Effector CD8-positive, alpha-beta T cell (primary cell): ENCODE measurements at places on chromosomes 2 and 18.

- no peak for DNase-seq
Observed at GRCh38 chr2:28978606-28979005, 2.5 kb upstream of the TOGARAM2 start.

DNA sequence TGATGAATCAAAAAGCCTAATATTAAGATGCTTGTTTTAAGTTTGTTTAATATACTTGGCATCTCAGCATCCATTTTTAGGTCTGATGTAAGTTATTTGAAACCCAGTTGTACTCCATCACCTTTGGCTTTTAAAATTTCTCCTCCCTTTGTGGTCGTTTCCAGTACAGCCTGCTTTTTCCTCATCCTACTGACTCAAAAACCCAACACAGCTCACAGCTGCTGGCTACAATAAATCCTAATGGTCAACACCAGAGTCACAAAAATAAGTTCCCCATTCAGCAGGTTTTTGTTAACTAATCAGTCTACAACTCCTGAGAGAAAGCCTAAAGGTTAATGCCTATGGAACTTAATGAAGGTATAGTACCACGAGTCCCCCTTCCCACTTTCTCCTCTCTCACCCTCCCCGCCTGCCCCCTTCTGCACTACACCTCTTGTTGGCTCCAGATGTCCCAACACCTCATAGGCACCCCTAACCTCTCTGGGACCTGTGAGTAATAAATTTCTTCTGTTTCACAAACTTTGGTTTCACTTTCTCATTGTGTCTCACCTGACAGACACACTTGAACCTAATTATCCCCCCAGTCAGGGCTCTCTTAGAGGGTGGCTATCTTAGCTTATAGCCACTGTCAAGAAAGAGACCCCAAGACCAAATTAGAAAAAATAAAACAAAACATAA lies 148.6 kb downstream of the GALNT1 start:
- DNase-seq: no peak

- no peak for DNase-seq
Observed at GRCh38 chr2:58976375-58977071, 735.4 kb upstream of the FANCL start.

GRCh38 chr2:105294046-105294445 lies 35.5 kb downstream of the TGFBRAP1 start:
- no peak for DNase-seq

- DNase-seq: no peak
Observed at GRCh38 chr2:222572751-222573174, 83.1 kb downstream of the FARSB start.

- DNase-seq: no peak
Observed at GRCh38 chr2:162261032-162261945, 18.0 kb upstream of the FAP start.

GRCh38 chr2:130845505-130846085 lies 8.9 kb downstream of the ARHGEF4 start:
- DNase-seq: no peak

GRCh38 chr2:23445450-23445868 lies 60.5 kb downstream of the KLHL29 start:
- DNase-seq: no peak

DNA sequence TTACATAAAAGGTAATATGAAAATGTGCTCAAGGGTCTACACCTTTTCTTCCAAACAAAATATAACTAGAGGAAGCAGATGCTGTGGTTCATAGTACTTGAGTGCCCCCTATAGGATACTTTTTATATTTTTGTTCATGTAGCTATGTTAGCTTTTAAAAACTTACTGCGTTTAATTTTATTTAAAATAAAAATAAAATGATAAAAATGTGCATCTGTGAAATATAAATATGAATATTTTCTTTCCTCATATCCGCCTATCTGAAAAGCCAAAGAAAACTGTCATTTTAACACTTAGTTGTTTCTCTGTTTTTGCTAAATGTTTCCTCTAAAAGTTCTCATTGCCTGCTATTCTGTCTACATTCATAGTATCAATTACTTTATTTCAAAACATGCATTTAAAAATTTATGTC lies 9.6 kb upstream of the LRP1B start:
- DNase-seq: no peak

DNA sequence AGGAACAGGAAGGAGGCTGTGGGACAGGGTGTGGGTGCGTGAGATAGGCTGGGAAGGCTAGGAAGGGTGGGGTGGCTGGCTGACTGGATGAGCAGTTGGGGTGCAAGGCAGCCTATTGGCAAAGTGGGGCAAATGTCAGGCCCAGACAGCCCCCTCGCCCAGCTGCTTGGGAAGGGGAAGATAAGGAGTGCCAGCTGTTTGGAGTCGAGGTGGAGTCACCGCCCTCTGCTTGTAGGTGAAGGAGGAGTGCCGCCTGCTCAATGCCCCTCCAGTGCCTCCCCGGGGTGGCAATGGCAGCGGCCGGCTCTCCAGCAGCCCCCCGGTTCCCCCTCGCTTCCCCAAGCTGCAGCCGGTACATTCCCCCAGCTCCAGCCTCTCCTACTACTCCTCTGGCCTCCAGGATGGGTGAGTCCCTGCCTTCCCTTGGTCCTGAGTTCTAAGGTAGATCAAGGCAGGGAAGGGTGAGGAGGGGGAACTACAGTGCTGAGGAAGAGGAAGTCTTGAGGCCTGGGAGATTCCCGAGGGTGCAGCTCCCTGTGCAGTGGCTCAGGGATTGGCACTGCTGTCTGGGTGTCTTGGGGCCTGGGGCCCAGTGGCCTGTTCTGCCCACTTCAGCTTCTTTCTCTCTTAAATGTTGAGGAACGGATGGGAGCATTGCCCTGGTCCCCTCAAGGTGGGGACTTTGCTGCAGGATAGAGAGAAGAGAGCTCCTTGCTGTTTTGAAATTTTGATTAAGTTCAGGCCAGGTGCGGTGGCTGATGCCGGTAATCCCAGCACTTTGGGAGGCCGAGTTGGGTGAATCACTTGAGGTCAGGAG lies 13.3 kb downstream of the GAREM2 start:
- no peak for DNase-seq

GRCh38 chr2:53572696-53573095 lies 194.9 kb upstream of the CHAC2 start:
- DNase-seq: no peak

GRCh38 chr2:55958756-55959155 lies 35.2 kb upstream of the EFEMP1 start:
- no peak for DNase-seq

GRCh38 chr18:2486426-2486825 lies 84.9 kb downstream of the METTL4 start:
- no peak for DNase-seq

- DNase-seq: no peak
Observed at GRCh38 chr2:111919365-111919764, 21.0 kb downstream of the MERTK start.

DNA sequence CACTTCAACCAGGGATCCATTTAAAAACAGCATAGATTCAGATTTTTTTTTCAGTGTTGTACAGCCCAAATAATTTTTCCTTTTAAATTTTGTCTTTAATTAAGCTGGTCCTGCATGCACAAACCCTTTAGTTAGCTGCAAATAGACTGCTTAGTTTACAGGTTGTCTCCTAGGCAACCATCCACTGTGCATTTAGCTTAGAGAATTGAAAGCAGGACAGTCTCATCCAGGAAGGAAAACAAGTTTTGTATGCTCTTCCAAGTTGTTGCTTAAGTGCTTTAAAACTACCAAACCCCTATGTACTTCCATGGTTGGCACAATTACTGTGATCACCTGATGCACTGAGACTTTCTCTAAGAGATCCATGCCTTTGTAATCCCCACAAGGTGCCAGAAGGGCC lies at the start of gene MAP3K19:
Gene MAP3K19 (minus strand): TSS at position 148 of the 400 bp plus-strand sequence. CDS start 22,800 bp downstream, outside the sequence.
- no peak for DNase-seq

DNA sequence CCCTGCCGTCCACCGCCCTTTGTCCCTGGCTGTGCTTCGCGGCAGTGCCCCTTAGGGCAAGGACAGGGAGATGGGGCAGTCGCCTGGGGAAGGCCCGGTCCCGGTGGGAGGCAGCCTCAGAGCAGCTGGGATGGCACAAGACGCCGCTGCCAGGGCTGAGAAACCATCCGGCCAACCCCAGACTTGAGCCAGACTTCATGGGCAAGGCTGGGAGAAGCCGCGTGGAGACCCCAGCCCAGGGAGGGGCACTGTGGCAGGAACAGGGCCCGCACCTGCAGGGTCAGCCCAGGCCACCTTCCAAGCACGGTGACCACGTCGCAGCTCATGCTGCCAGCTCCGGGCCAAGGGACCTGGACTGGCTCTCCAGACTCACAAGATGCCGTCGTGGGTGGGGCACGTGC lies 84.0 kb downstream of the NFATC1 start:
- no peak for DNase-seq

DNA sequence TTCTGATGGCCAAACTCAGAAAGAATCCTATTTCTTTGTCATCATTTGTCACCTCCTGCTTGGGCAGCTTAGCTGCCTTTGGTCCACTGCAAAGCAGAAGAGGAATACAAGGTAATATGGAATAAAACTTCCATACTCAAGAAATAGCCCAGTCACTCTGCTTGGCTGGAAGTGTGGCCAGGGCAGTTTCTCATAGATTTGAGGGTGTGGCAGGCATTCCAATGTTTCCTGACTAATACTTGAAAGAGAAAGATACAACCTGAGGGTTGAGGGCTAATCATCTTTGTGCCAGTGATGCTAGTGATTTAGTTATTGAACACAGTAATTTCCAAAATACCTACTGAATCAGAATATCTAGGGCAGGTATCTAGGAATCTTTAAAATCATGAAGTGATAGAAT lies 83.1 kb downstream of the FAM161A start:
- no peak for DNase-seq

GRCh38 chr2:67096886-67097285 lies 300.2 kb upstream of the ETAA1 start:
- no peak for DNase-seq

DNA sequence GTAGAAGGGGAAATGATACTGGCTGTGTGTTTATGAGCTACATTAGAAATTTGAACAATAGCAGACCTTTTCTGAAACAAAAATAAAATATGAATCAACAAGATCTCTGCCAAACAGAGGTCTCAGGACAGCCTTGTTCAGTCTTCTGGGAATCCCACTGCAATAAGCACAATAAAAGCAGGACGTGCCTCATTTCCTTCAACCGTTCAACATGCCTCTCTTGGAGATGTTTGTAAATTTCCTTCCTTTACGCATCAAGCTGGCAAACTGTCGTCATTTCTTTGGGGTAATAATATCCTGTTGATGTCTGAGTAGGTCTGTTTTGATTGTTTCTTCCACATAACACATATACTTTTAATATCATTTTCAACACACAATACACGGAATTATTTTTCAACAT lies 77.2 kb downstream of the TCF4 start:
- no peak for DNase-seq

- DNase-seq: no peak
Observed at GRCh38 chr18:59834267-59834666, 65.5 kb upstream of the PMAIP1 start.

GRCh38 chr2:230439590-230439989 lies 23.6 kb downstream of the SP100 start:
- no peak for DNase-seq

DNA sequence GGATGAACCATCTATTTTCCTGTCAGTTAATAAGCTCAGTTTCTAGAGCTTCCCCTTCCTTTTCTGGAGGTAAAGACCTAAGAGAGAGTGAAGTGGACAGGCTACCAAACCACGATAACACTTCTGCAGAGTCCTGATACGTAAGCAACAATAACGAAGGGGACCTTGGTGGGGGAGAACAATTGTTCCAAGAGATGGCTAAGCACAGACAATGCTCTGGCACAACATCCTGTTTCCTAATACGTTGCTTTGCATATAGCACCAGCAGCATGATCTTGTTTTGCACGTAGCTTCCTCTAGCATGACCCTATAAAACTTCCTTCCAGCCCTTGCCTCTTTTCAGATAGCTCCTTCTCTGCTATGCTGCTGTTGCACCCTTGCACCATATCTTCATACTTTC lies 247.3 kb downstream of the RAD51AP2 start:
- no peak for DNase-seq

DNA sequence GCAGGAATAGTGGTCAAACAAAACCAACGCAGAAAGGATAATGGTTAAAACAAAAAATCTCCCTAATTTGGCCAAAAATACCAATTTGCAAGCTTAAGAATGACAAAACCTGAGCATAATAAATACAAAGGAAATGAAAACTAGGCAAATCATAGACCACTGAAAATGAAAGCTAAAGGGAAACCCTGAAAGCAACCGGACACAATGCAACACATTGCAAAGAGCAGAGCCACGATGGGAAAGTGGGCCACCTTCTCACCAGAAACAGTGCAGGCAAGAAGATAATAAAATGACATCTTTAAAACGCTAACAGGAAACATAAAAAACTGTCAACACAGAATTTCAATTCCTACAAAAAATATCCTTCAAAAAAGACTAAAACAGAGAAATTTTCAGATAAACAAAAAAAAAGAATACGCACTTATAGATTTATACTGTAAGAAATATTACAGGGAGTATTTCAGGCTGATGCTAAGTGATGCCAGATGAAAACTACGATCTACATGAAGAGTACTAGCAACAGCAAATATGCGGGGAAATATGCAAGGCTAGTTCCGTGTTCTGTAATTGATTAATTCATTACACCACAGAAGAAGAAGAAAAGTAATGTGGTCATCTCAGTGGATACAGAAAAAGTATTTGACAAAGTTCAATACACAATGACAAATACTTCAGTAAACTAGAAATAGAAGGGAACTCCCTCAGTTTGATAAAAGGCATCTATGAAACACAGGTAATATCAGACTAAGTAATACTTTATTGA lies 239.5 kb downstream of the L3MBTL4 start:
- no peak for DNase-seq

DNA sequence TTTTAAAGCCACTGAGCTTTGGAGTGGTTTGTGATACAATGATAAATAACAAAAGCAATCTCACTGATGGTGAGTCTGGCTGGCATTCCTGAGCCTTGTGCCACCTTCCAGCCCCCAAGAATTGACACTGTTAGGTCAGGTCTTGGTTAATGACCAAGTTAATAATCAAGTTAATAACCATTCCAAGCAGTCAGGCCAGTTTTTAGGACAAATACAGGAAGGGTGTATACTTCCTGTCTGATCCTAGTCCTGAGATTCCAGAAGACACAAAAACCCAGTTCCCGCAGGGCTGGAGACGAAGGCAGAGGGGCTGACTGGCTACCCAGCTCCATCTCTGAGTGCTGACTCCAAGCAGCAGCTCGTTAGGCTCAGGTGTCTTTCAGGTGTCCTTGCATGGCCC lies 74.6 kb upstream of the LAPTM4A start:
- no peak for DNase-seq

DNA sequence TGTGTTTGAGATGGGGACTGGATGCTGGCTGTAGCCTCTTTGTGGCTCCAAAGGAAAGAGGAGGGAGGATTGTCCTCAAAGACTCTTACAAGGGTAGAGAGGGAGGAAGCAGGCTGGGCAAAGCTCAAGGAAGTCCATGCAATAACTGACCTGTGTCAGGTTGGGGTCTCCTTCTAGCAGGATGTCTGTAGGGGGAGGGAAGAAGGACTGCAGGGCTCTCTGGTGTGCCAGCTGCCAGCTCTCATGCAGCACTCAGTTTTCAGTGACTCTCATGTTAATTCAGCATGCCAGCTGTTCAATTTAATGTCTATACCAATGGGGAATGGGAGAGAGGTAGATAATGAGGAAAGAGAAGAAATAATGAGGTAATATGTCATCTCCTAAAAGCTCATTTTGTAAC lies 85.3 kb upstream of the RANBP2 start:
- no peak for DNase-seq

- no peak for DNase-seq
Observed at GRCh38 chr2:46193356-46193755, 103.9 kb upstream of the EPAS1 start.

GRCh38 chr18:14971461-14972185 lies 223.7 kb downstream of the ANKRD30B start:
- DNase-seq: no peak

- no peak for DNase-seq
Observed at GRCh38 chr18:70288171-70288850, 534 bp upstream of the SOCS6 start.
